ENCODE measurements at places on chromosomes 5 and 9.

GRCh38 chr5:178152491-178153444 lies 917 bp downstream of the NHP2 start:
- DNase-seq: no peak

DNA sequence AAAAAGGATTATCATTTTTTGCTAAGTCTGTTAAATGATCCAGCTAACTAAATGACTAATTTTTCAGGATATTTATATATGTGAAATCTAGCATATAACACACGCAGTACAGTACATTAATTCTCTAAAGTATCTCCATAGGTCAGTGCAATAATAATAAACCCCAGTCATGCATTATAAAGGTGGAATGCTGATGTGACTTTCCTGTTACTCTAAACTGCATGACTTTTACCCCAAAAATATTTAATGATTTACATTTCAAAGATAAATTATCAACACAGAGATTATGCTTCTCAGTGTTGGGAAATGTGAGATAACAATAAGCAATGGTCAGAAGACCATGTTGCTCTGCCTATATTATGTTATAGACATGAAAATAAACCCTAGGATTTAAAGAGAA lies 34.1 kb upstream of the PAM start:
- DNase-seq: no peak

DNA sequence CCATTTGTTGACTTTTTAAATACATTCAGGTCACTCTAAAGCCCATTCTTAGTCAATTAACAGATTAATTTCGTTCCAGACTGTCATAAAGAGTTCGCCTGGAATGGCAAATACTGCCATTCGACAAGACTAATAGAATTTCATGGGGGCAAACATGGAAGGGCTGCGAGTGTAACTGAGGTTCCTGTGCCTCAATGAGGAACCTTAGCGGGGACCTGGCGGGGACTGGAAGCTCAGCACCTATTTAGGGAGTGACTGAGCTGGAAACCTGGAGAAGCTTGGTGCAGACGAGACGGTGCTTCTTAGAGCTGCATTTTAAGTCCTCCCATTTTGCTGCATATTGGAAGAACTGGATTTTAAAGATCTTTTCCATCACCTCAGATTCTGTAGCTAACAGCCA lies 3.4 kb downstream of the VCAN start:
- no peak for DNase-seq

GRCh38 chr9:79384501-79384900 lies 187.3 kb upstream of the TLE4 start:
- DNase-seq: no peak

DNA sequence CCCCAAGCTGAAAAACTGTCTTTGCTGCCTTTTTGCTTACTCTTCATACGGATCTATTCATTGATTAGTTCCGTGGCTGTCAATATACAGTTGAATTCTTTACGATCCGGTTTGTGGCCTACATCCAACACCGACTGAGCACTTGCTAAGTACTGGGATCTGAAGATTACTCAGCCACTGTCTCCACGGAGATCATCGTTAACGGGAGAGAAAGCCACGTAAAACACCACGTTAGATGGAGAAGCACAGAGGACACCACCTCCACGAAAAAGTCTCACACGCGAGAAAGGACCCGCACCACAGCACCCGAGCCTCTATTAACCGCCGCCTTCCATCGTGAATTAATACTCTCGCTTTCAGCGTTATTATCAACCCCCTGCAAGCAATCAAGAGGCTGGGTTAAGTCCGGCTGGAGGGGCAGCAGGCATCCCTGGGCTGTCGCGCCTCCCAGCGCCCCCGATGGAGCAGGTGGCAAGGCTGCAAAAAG lies 650 bp downstream of the ELP1 start:
- no peak for DNase-seq

DNA sequence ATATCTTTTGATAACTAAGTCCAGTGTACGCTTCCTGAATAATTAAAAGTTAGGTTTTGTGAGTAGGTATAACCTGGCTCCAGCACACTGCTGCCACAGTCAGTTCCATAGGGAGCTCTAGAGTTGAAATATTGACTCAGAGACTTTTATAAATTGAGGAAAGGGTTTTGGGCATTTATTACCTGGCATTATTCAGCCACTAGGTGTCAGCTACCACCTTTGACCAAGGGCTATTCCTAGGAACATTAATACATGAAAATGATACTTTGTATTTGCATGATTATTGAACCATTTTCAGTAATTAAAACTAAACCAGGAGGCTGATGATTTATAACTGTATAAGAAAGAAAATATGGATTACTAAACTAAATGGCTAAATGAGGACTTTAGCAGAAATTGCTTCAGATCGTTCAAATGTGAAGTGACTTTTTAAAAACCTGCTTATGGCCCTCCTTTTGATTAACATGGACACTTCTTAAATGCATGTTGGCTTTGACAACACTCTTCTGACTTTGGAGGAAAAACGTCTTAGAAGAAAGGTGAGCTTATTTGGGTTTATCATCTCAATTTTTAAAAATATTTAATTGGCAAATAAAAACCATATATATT lies 83.0 kb downstream of the SMC2 start:
- no peak for DNase-seq

DNA sequence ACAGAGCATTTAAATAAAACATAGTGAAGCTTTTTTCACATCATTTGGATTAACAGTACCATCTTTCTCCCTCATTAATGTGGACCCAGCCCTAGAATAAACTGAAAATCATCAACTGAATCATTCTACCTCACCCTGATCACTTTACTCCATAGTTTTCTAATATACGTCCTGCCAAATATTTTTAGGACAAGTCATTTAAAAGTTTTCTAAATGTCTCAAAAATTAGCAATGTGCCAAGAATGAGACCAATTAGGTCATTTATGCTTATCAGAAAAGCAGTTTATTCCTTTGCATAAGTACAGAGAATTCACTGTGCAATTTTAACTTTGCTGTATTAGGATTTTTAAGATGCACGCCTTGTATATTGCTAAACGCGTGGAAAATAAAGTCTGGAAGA lies 284.4 kb downstream of the PIK3R1 start:
- DNase-seq: no peak
